ENCODE measurements at places on chromosomes 2 and 18.

DNA sequence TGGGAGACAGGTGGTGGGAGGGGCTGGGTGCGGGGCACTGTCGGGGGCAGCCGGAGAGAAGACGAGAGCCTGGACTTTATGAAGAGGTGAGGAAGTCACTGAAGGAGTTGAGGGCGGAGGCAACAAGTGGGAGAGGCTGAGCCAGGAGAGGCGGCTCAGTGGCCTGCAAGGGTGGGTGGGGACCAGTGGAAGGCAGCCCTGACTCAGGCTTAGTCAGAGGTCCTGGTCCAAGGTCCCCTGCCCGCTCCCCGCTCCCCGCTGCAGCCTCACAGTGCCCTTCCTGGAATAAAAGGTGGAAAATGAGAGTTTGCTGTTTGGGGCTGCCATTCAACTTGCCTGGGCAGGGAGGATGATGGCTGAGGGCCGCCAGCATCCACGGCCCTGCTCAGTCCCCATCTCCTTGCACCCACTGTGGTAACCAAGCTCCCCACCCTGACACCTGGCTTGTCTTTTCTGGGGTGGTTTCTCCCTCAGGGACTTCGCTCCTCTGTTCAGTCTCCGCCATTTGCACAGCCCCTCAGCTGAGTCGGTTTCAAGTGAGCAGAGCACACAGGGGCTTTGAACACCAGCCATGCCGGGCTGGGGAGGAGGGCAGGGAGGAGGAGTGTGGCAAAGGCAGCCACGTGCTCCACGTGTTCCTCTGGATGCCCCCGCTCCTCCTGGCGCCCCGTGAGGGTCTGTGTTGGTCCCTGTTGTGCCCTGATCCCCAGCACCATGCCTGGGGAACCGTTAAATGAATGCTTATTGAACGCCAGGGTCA is 13.7 kb upstream of the RALB start:
- DNase-seq = no peak

GRCh38 chr2:219175928-219176817 is 552 bp downstream of the CNPPD1 start:
- DNase-seq = no peak

- no peak for DNase-seq
Observed at GRCh38 chr18:10030816-10031541, 117.2 kb downstream of the VAPA start.

DNA sequence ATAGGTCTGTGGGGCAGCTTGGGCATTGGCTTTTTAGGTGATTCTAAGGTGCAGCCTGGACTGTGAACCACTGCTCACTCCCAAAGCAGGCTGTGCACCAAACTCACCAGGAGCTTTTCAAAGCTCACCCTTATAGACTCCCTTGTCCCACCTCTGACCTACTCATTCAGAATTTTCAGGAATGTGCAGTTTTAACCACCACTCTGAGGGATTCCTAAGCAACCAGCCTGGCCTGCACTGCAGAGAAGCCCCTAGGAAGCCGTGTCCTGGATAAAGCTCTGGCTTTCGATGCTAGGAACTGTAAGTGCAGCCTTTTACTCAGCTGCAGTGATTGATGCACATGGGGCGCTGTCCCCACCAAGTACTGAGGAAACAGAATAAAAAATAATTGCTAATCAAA is 33.0 kb downstream of the MRO start:
- no peak for DNase-seq

DNA sequence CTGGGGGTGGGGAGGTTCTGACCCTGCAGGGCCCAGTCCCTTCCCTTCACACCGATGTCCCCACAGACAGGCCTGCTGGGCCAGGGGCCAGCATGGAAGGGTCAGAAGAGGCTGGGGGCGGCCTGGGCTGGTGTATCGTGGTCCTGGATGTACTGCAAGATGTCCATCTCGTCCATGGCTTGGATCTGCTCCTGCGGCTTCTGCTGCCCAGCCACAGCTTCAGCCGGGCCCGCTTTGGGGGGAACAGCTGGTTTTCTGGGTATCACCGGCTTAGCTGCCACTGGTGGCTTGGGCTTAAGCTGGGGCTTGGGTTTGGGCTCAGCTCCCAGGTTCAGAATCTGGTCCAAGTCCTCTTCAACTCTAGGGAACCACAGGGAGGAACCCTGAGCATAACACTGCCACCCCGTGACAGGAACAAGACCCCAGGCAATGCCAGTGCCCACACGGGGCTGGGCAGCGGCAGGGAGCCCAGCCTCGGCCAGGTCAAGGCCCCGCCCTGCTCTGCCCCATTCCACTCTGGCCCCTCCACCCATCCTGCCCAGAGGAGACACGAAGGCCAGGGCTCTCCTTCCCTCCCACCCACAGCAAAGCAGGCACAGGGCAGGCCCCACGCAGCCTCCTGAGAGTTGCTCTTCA is 31.9 kb downstream of the HS1BP3 start:
- DNase-seq = no peak

GRCh38 chr2:230664128-230664527 is 48.5 kb upstream of the CAB39 start:
- no peak for DNase-seq

DNA sequence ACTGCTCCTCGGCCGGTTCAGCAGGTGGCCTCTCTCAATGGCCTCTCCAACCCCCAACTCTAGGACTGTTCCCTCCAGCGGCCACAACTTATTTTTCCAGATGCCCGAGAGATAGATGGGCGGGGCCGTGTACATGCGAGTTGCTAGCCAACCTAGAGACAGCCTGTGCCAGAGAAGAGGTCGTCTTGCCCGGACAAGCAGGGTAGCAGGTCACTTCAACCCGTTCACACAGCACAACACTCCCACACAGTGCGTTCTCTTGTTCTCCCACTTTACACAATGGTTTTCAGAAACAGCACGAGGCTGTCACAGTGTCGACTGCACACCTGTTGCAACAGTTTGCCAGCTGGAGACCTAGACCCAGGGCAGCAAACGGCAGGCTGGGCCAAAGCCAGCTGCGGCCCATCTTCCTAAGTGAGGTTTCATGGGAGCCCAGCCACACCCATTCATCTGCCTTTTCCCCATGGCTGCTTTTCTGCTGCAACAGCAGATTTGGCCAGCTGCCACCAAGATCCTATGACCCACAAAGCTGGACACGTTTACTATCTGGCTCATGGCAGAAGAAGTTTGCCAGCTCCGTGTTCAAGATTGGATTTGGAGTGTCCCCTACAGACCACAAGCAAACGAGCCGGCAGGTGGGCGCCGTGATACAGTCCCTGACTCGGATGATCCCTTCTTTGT is 7.3 kb upstream of the PRLH start:
- peak; percentile 31 for DNase-seq

- no peak for DNase-seq
Observed at GRCh38 chr2:40332191-40332826, 119.6 kb downstream of the SLC8A1 start.

- DNase-seq = no peak
Observed at GRCh38 chr2:118169359-118170005, 81.2 kb downstream of the INSIG2 start.

DNA sequence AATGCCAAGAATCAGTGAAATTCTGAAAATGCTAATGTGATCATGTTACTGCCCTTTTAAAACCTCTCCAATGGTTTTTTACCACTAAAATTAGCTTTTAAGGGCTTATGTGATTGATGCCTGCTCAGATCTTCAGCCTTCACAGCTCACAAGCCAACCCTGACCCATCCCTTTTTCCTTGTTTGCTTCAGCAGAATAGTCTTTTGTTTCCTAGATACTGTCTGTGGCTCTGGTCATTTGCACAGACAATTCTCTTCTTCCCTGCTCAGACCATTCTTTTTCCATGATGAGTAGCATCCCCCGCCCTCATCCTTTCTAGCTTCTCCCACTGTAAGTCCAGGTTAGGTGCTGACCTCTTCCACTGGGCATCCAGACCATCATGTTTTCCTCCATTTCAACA is 164.9 kb upstream of the NT5C1B start:
- DNase-seq = no peak

DNA sequence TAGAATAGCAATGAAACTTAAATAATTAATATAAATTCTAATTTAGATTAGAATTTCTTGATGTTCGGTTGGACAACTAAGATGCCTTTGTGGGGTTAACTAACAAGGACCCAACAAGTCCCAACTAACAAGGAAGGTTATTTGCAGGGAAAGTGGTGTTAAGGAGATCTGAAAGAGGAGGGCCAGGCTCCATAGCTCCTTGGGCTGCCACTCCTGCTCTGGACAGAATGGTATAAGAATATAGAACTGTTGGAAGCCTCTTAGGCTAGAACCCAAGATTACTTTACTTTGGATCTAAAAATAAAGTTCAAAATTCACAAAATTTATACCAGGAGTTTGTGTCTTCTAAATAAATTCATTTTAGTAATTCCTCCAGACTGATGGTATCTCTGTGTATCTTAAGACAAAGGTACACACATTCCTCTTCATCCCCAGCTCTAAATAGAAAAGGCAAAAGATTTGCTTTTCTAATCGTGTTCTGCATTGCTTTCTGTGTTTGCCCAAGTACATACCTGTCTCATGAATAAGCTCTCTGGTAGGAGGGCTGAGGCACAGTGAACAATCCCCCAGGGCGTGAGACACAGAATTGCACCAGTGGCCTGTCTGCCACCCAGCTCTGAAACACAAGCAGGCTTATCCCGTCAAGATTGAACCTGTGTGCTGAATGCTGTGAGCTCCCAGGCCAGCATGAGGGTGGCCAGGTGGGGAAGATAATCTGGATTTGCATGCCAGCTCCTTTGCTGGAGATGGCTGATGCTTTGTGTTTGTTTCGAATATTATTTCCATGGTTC is 176.0 kb downstream of the ACKR3 start:
- no peak for DNase-seq

GRCh38 chr2:26058390-26058789 is 24.5 kb downstream of the RAB10 start:
- DNase-seq = no peak

DNA sequence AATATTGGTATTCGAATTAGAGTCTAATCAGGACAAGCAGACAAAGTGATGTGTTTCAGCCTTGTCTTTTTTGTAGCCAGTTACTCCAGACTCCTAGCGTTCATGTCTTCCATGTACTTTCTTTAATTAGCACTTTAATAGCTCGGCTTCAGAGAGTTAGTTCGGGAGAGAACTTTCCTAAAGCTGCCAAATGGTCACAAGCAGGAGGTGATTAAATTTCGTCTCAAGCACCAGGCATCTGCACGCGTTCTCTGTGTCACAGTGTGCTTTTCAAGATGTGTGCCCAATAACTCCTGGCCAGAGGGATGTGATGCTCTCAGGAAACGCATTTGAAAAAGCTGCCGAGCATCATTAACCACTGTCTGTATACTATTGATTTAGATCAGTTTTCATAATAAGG is 790.8 kb downstream of the SOCS6 start:
- DNase-seq = no peak

DNA sequence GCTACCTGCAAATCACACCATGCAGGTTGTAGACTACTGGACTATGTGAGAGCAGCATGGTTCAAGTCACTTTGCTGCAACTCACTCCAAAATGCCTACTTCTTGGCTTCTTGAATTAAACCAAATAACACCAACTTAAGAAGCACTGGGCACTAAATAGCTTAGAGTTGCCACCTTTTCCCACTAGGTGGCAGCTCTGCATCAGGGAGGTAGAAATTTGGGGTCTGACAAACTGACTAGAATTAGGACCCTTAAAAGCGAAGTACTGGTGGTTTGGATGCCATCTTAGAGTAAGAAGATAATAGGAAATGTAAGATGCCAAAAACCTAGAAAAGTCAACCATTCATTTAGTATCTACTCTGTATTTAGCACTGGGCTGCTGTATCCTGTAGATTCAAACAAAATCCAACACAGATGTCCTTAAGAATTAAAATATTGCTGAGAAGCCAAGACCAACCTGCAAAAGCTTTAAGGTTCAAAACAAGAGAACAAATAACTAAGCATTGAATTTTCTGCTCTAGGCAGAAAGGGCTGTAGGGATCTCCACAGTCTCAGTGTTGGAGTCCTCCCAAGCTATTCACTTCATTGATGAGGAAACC is 65.5 kb downstream of the CCBE1 start:
- no peak for DNase-seq

DNA sequence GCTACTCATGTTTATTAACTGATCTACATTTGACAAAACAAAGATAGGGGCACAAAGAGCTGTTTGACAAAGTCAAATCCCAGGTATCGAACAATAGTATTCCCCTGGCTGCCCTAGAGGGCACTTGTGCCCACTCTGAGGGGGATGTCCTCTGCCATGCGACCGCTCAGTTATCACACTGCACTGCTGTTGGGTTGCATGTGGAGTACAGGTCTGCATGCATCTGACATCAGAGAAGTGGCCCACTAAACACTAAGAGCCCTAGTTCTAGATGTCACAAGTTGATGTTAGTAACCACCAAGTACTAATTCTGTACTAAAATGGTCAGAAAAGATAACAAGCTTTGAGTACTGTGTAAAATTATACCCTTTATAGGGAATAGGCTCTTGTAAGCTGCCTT is 20.1 kb upstream of the FLACC1 start:
- DNase-seq = no peak

GRCh38 chr2:221104361-221104811 is 467.7 kb downstream of the EPHA4 start:
- peak; percentile 25 for DNase-seq

DNA sequence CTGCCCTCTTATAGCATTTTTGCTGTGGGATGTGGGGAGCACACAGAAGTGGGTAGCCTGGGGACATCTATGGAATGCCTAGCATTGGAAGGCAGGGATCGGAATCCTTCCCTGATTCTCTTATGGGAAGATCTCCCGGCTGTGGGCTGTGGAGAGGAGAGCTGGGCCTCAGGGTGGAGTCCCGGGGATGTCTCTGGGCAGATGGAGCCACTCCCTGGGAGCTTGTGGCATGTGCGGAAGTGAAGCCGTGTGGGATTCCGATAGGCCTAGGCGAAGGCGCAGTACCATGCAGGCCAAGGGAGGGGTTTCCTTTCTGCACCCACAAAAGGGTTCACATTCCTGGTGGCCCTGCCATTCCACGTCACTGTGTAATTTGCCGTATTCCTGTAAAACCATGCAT is 87.9 kb downstream of the GLI2 start:
- no peak for DNase-seq

DNA sequence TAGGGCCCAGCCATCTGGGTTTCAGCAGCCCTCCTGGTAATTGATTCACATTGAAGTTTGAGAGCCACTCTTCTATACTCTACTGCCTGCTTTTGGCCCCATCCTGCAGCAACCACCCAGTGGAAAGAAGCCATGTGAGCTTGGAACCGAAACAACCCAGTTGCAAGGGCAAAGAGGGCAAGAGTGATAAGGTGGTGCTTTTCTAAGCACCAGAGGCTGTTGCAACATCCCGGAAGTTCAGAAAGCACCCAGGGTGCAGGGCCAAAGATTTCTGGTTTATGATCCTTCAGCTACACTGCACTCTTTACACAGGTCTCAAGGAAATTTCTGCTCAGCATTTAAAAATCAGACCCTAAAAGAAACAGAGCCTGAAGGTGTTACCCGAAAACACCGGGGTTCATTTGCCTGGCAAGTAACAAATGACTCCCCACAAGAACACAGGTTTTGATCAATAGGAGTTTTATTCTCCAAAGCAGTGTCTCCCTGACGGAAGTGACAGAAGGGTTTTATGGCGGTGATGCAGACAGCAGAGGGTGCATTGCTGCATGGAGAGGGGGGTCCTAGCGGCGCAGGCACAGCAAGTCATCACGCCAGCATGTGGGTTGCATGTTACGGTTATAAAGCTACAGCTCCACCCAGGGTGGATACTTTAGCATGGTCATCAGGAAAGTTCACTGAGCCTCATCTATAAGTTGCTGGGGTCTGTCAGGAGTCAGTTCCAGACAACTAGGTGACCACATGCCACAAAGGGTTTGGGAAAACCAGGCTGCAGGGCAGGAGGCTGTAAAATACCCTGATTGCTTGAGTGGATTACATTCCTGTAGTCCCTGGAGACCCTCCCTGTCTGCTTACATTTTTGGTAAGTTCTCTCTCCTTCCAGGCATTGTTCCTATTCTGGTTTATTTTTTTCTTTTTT is 28.8 kb upstream of the TMEM37 start:
- no peak for DNase-seq

GRCh38 chr2:222554517-222554916 is 101.4 kb downstream of the FARSB start:
- no peak for DNase-seq
